Ovary (tissue), 10 donors: ENCODE measurements at places on chromosomes 3 and 15. TPM values are rescaled to one million over a fixed set of nuclear protein-coding genes. Genes with fewer than 3 reads are reported as not detected.
A peak's percentile ranks its signal among the peaks of the same experiment; 100 is the strongest.

TM6SF1 gene
- 5.9 TPM for total RNA-seq

MAP1A gene
- total RNA-seq, result 4.6 TPM

DNA sequence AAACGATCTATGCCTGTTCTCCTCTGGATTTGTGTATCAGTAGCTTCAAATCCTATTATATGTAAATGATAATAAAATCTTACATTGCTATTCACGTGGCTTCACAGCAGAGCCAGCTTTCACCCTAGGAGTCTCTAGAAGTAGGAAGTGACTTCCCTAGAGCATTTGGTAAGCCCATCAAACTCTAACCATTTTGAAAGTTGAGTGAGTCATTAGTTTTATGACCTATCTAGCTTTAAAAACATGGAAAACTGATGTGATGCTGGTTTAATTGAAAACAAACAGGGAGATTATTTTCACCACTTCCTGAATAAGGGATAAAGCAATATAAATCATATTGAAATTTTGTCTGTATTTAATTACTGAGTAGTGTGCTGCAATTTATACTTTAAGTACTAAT is 275.2 kb downstream of the EPHA6 start:
- H3K4me3 ChIP-seq, result no peak overlapping the region
- DNase-seq, result no peak
- H3K4me1 ChIP-seq, result no peaks in the 10 kb centered on the region
- H3K27me3 ChIP-seq, result no peaks in the 10 kb centered on the region
- no peaks in the 10 kb centered on the region for H3K36me3 ChIP-seq

DNA sequence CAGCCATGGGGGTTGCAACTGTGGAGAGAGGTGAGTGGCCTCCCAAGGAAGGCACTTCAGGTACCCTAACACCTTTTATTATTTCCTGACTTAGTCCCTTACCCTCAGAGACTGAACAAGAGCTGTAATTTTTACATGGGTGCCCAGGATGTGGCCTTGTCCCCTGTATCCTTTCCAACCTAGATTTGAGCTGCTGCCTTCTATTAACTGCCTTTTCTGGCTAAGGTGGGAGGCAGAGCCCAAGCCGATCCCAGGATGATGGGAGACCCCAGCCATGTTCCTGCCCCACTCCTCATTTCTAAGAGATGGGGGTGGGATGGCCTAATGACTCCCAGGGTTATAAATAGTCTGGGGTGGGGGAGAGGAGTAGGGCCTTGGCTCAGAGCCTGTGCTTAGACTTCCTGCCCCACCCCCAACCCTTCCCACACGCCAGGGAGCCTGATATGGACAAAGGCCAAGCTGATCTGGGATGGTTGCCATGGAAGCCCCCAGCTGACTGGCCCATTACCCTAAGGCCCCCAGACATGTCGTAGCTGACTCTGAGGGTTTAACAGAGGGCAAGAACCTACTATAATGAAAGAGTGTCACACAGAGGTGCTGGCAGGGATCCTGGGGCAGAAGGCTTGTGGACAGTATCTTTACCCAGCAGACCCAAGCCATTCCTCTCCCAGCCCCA is 1.9 kb downstream of the KLHDC8B start:
- peak; percentile 87 for DNase-seq
- H3K27ac ChIP-seq, result peak overlapping the region; percentile 89
- H3K27me3 ChIP-seq, result no peaks in the 10 kb centered on the region

GRCh38 chr15:33592864-33593263 is 282.1 kb downstream of the RYR3 start:
- H3K27me3 ChIP-seq, result no peaks in the 10 kb centered on the region
- no peak overlapping the region for H3K4me3 ChIP-seq
- DNase-seq, result no peak
- no peaks in the 10 kb centered on the region for H3K4me1 ChIP-seq
- H3K36me3 ChIP-seq, result no peaks in the 10 kb centered on the region
- no peak overlapping the region for H3K27ac ChIP-seq

DNA sequence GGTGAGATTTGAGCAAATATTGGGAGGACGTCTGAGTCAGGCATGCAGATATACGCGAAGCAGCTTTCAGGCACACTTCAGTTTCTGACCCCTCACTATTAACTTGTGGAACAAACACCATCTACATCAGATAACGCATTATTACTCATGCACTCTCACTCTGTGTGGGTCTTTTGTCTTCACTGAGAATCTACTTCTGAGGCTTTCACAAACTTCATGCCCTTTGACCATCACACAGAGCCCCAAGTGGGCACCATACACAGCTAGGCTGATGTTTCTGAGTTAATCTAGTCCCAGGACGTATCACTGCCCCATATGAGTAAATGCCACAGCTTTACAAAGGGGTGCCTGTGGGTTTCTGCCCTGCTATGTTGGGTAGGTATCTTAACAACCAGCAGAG is 39.6 kb upstream of the IP6K2 start:
- H3K4me3 ChIP-seq, result no peak overlapping the region
- no peaks in the 10 kb centered on the region for H3K36me3 ChIP-seq
- no peaks in the 10 kb centered on the region for H3K27me3 ChIP-seq
- H3K27ac ChIP-seq, result no peak overlapping the region
- H3K4me1 ChIP-seq, result no peaks in the 10 kb centered on the region
- DNase-seq, result no peak

DNA sequence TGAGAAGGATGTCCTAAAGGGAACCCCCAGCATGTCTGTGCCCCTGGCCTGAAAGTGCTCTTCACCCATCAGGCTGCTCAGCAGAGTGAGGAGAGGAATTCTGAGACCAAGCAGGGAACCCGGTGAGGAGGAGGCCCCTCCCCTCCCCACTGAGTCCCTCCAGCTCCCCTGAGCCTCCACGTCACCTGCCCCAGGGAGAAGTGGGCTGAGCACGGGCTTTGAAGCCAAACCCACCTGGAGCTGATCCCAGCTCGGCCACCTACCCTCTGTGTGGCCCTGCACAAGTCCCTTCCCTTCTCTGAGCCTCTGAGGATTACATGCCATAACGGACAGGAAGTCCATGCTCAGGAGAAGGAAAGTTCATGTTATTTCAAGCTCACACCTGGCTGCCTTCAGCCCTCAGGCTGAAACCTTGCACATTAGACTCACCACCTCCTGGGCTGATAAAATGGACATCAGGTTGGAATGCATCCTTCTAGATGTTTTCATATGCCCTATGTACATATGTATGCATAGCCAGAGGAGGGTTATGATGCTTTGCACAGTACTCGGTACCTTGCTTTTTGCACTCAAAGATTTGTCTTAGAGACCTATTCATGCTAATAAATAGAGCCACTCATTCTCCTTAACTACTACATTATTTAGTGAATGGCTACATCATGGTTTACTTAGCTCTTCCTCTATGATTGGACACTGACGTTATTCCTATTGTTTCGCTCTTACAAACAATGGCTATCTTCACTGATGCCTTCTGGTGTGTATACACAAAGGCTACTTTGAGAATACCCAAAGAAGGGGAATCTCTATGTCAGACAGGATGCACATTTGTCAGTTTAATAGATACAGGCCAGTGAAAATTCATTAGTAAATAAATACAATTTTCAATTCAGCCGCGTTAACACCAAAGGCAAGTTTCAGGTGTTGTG is 31.6 kb upstream of the GATA2 start:
- H3K27me3 ChIP-seq, result no peaks in the 10 kb centered on the region
- H3K4me1 ChIP-seq, result no peaks in the 10 kb centered on the region
- DNase-seq, result no peak
- no peak overlapping the region for H3K27ac ChIP-seq
- no peak overlapping the region for H3K4me3 ChIP-seq

- no peak for DNase-seq
- no peaks in the 10 kb centered on the region for H3K4me1 ChIP-seq
- H3K27ac ChIP-seq, result no peak overlapping the region
- no peaks in the 10 kb centered on the region for H3K36me3 ChIP-seq
- H3K27me3 ChIP-seq, result no peaks in the 10 kb centered on the region
Measured at GRCh38 chr15:38668898-38669391, 104.3 kb upstream of the RASGRP1 start.

GRCh38 chr15:89206908-89207331 is 14.5 kb downstream of the RLBP1 start:
- H3K4me1 ChIP-seq, result no peaks in the 10 kb centered on the region
- H3K27ac ChIP-seq, result no peak overlapping the region
- peak; percentile 72 for DNase-seq

DNA sequence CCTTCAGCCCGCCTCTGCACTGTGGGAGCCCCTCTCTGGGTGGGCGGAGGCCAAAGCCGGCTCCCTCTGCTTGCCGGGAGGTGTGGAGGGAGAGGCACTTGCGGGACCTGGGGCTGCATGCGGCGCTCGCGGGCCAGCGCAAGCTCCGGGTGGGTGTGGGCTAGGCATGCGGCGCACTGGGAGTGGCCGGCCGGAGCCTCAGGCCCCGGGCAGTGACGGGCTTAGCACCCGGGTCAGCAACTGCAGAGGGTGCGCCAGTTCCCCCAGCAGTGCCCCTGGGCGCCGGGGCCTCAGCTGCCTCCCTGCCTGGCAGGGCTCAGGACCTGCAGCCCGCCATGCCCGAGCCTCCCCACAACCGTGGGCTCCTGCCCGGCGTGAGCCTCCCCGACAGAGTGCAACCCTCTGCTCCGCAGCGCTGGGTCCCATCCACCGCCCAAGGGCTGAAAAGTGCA is 98.9 kb upstream of the POU1F1 start:
- no peak overlapping the region for H3K27ac ChIP-seq
- no peaks in the 10 kb centered on the region for H3K36me3 ChIP-seq
- no peak for DNase-seq
- H3K4me1 ChIP-seq, result no peaks in the 10 kb centered on the region

DNA sequence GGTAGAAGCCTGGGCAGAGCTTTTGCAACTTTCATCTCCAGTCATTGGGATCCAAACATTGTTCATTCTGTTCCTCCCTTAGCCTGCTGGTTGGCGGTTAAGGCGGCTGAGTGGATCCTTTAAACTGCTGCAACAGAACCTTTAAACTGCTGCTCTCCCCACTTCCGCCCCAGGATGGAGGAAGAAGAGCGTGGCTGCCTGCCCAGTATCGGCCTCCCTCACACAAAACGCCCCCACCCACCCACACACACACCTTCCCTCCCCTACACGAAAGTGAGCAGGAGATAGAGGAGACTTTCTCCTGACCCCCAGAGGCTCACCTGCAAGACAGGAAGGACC is 460 bp upstream of the ZMAT3 start:
- peak overlapping the region; percentile 75 for H3K4me3 ChIP-seq
- no peaks in the 10 kb centered on the region for H3K4me1 ChIP-seq
- peak overlapping the region; percentile 70 for H3K27ac ChIP-seq
- no peaks in the 10 kb centered on the region for H3K27me3 ChIP-seq
- no peaks in the 10 kb centered on the region for H3K36me3 ChIP-seq
- DNase-seq, result peak; percentile 38
